ENCODE measurements at places on chromosomes 7 and 10.
A peak's percentile ranks its signal among the peaks of the same experiment; 100 is the strongest.

DNA sequence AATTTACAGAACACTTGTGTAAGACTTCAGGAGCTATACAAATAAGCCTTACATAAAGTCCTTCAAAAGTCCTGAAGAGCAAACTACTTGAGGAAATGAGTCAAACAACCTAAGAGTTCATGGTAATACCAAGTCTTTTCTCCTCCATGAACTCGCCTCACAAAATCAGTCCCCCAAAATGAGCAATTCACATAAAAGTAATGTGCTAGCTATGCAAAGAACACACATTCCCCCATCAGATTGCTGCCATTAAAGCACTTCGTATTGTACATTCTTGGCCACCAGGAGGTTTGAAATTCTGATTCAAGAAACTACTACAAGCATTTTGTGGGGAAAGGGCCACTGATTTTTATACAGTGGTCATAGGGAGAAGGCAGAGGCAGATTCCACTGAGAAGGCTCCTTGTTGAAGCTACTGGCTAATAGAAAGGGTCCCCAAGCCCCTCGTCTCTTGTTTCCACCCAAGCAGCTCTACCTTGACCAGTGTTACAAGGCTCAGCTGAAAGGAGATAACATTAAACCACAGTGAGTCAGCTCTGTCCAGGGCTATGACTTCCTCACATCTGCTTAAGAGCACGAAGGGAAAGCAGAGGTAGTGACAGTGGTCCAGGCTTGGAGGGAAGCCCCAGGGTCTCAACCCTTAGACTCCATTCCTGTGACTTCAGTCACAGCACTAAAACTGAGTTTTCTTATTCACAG, 115.2 kb upstream of the CDK1 start:
- peak; percentile 50 for DNase-seq

GRCh38 chr10:130747946-130748345, 563.6 kb downstream of the TCERG1L start:
- no peak for DNase-seq

- no peak for DNase-seq
Observed at GRCh38 chr7:6530626-6531491, 20.4 kb downstream of the GRID2IP start.

DNA sequence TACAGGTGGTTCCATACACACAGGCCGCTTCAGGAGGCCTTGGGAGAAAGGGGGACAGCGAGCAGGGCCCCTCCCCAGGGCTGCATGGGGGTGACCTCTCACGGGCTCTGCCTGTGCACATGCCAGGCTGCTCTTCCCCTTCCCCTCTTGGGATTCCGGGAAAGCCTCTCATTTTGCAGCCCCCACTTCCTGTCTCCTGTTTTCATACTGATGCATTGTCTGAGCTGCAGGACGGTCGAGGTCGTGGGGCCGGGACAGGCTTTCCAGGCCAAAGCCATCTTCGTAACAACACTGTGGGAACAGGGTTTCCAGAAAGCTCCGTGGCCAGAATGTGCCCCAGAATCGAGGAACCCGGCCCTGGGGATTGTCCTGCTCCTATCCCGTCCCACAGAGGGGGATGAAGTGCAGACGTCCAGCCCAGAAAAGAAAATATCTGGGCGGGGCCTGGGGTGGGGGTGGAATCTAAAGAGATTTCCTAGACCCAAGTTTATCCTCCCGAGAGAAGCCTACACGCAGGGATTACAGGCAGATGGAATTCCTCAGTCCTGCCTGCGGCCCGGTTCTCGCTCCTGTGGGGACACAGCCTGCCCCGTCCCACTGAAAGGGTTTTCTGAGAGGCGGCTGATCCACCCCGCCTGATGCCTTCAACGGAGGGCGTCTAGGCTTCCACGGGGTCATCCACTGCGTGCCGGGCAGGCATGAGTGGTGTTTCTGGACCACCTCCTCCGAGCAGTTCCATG, 29.5 kb upstream of the DNAAF5 start:
- DNase-seq, result peak; percentile 12

DNA sequence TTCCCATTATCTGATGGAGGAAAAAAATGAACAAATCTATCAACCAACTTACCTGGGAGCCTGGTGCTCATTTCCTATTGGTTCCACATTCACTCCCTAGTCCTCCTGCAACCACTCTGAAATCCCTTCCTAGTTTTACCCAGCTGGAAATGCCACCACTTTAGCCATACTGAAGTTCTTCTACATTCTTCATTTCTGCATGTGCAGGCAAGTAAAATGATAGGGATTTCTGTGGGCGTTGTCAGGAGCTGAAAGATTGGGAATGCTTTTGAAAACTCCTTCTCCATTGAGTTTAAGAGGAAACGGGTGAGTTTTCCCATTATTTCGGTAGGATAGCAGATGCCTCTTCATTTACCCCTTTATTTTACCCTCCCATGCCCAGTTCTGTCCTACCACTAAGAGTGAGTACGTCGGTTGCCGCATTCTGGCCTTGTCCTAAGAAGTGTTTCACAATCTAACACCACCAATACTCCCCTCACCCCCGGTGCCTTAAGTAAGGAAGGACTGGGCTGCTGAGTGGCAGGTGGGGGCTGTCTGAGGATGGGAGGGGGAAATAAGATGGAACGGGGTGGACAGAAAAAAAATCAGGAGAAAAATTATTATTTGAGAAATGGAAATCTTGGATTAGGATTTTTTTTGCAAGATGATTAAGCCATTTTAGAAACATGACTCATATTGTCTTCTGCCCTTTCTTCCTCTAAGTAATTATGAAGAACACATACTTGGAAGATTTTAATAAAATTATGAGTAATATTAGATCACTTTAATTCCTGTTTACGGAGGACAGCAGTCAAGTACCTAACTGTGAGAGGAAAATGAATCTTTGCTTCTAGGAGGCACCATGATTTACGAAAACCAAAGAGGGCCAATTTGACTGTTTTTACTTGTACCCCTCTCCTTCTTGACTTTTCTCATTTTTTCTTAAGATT, 13.2 kb upstream of the TAS2R60 start:
- DNase-seq, result peak; percentile 50

DNA sequence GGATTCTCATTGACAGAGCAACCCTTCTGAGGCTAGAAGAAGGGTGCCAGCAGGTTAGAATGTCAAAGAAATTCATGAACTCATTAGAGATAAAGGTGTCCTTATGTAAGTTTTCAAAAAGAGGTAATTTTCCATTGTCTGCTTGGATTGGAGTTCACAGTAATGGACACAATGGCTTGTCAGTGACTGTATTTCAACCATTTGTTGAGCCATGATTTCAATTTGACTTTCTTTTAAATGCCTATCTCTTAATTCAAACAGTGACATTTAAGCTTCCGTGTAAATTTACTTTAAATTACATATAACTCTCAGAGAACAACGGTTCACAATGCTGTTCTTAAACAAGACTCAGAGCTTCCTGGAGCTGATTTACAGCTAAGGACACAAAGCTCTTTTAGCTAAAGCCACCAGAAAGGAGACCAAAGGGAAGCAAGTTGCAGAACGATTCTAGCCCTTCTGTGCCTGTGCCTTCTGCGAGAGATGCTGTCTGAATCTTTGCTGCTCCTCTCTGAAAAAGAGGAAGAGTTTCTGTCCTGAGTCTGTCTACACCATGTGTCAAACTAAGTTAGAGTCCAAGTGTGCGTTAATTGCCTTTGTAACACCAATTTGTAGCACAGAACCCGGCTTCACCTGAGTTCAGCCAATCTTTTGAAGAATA, 42.2 kb upstream of the PFKP start:
- no peak for DNase-seq

DNA sequence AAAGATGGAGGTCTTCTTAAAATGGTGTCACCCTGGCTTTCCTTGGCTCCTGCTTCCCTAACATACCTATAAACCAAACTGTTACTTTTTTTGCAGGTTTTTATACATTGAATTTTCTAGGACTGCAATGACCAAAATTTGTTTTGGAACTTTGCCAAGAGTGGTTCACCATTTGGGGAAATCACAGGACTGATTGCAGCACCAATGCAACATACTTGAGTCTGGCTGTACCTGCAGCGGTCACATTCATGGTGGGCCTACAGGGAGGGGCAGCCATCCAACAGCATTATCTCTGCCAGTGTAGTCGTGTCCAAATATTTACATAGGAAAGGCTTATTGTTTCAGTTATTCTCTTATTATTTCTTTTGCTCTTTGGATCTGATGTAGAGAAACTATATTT, 69.0 kb downstream of the HACD1 start:
- no peak for DNase-seq

GRCh38 chr10:71727738-71728737, 8.5 kb upstream of the C10orf105 start:
- no peak for DNase-seq

- no peak for DNase-seq
Observed at GRCh38 chr7:130938661-130939060, 204.7 kb upstream of the KLF14 start.

DNA sequence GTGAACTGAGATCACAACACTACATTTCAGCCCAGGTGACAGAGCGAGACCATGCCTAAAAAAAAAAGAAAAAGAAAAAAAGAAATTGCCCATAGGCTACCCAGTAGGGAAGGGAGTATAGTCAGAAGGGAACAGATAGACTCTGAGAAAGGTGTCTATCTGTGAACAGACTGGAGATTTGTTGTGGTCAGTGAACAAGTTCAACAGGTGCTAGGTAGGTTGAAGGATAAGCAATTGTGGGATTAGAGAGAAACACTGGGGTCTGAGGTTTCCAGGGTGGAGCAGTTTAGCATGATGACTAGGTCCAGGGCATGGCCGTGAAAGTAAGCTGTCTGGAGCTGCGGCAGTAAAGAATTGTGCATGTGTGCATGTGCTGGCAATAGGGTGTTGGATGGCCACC, 6.9 kb downstream of the LRGUK start:
- DNase-seq, result no peak

- peak; percentile 65 for DNase-seq
Observed at GRCh38 chr10:133520193-133520738, 6.9 kb upstream of the CYP2E1 start.

DNA sequence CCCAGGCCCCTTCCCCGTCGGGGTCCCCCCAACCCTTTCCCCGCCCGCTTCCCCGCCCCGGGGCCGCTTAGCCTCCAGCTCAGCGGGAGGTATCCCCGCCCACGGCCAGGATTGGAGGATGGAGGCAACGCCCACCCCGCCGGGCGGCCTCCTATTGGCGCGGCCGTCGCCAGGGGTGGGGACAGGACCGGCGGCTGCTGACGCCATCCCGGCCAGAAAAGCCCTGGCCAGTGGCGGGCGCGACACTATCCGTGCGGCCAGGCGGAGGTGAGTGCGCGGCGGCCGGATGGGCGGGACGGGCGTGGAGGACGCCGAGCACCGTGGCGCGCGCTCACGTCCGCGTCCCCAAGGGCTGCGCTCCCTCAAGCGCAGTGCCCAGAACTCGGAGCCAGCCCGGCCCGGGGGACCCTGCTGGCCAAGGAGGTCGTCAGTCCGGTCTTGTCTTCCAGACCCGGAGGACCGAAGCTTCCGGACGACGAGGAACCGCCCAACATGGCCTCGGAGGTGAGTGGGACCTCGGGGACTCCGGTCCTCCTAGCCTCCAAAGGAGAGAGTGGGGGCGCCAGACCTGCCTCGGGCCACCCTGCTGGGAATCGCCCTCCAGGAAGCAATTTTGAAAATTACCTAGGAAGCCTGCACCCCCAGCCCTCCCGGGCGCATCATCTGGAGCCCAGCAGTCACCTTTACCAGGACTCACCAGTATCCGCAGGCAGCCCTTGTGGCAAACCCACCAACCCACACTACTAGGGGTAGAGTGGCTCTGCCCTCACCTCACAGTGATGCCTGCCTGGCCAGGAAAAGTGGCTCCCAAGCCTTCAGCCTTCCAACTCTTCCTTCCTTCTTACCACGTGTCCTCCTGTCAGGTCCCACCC, at the start of gene ASL:
Gene ASL, plus strand, starts transcription at position 230 of the 872 bp plus-strand sequence. Its CDS starts 263 bp downstream, at position 493.
- peak; percentile 91 for DNase-seq

DNA sequence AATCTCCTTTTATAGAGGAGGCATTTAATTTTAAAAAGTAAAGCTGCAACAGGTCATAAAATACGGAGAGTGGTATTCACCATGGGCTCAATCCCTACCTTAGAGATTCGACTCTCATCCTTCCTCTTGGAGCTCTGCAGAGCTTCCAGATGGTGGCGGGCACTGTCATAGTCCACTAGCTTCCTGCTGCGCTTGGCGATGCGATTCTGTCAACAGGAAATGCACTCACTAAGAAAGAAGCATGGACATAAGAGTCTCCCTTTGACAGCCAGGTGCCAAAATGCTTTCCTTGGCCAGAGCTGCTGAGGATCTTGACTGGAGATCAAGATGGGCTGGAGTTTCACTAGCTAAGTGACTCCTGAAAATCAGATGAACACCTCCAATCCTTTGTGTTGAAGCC, 154.4 kb downstream of the AMPH start:
- DNase-seq, result no peak

- DNase-seq, result no peak
Observed at GRCh38 chr7:69657331-69657730, 59.1 kb downstream of the AUTS2 start.

GRCh38 chr10:80699602-80700039, 161.9 kb downstream of the SH2D4B start:
- DNase-seq, result peak; percentile 66

DNA sequence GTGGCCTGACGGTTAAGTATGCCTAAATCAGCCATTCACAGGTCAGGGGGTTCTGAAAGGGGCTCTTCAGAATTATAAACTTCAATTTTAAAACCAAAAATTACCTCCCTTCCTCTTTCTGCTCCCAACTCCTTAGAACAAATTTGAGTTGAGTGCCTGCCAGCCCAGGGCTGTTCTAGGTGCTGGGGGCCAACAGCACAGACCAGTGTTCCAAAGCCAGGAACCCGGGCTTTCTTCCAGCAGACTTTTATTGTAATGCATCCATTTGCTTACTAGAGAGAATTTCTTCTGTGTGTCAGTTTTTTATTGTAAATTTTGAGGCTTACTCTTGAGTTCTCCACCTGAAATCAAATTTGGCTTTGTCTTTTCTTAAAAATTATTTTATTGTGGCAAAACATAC, 238.5 kb downstream of the CACNB2 start:
- no peak for DNase-seq

GRCh38 chr10:81872206-81872862, 2.7 kb upstream of the NRG3 start:
- no peak for DNase-seq

- peak; percentile 21 for DNase-seq
Observed at GRCh38 chr7:70093205-70093904, 495.1 kb downstream of the AUTS2 start.

DNA sequence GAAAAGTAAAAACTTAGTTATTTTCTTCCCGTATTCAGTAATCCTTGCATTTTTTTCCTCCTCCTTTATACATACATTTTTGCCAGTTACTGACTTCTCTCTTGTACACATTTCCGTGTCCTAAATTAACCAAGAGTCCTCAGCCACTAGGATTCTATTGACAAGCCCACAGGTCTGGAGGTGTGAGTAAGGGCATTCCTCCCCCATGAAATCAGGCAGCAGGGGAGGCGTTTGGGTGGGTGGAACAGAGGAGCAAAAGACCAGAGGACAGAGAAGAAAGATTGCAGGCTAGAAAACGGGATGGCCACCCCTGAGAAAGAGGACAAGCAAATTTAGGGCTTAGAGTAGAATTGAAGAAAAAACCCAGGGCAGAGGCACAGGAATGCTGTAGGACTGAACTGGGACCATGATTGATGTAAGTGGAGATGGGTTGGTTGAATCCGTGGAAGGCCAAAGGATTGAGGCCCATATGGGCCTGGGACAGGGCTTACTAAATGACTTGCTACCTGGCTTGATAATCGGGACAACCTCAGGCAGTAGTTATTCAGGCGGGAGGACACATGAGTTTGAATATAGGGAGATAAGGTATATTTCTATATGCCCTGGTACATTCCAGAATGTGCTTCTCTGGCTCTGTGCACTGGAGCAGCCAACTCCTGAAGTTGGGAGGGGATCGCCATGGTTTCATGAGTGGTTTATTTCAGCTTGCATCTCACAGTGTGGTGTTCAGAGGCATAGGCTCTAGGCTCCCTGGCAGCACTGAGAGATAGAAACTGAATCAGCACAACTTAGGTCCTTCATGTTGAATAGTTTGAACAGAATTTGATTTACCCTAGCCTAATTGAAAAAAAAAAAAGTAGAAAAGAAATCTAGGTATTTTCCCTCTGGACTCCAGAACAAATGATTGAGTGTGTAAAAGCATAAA, 28.0 kb downstream of the IKZF1 start:
- DNase-seq, result no peak
